Left forelimb (tissue), 1 donor: ENCODE measurements at places on chromosomes 1 and 21.

GRCh38 chr1:109928591-109929111 lies 18.0 kb downstream of the CSF1 start:
- no peak for DNase-seq

GRCh38 chr1:166814611-166815010 lies 24.7 kb upstream of the POGK start:
- no peak for DNase-seq

GRCh38 chr1:77048615-77049005 lies 170.6 kb downstream of the PIGK start:
- DNase-seq, result no peak

- DNase-seq, result no peak
Observed at GRCh38 chr1:230746617-230747016, 571 bp upstream of the CAPN9 start.

DNA sequence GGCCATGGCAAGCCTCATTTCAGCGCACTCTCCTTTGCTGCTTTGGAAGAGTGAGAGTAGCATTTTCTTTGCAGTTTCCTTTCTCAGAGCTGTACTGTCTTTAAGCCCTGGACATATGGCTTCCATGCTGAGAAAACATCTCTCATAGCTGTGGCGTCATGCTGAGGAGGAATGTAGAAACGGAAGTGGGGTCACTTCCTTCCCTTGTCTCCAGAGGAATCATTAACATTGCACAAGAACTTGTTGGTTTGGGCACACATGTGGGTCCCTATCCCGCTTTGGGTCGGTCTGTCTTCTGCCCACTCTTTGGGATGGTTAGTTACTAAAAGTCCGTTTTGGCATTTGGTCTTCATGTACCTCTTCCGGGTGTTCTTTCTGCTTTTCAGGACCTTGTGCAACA lies 5.6 kb downstream of the MFN2 start:
- no peak for DNase-seq

DNA sequence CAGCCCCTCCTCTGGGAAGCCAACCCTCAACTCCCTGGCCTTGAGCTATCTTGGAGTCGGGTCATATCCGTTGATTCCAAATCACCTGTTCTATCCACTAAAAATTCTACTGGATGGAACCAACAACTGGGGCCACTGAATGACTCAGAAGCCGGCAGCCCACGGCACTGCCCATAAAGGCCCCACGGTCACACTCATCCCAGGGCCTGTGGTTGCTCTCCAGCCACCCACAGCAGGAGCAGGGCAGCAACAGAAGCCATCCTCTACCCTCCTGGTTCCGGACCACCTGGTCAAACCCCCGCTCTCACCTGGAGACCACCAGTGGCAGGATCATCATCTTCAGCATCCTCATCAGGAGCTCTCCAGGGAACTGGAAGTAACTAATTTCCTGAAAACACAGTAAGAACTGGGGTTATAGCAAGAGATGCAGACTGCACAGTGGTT lies 8.4 kb downstream of the SLC1A7 start:
- DNase-seq, result no peak

GRCh38 chr1:41416552-41417334 lies 55.5 kb downstream of the FOXO6 start:
- no peak for DNase-seq

DNA sequence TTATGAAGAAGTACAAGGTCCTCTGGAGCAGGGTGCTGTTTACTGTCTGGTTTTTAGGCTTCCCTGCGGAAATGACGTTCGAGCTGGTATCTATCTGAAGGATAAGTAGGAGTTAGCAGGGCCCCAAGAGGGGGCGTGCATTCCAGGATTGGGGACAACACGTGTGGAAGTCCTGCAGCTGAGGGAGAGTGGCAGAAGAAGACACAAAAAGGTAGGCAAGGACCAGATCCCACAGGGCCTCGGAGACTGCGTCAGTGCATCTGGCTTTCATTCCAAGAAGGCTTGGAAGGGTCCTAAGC lies 5.9 kb downstream of the RIMS3 start:
- no peak for DNase-seq

DNA sequence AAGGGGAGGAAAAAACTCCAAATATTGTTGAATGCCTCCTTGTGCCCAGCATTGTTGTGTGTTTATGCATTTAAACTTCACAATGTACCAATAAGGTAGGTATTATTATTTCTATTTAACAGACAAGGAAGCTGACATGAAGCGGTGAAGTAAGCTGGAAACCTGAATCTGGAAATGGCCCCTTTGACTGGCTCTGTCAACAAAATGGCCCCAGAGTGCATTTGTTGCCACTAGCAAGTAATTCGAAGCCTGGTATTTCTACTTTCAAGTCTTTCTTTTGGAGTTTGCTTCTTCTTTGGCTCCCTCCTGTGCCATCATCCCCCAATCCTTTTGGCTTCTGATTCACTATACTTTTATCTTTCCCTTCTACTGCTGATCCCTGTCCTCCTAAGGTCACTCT lies 23.1 kb downstream of the CRYZL1 start:
- DNase-seq, result no peak

DNA sequence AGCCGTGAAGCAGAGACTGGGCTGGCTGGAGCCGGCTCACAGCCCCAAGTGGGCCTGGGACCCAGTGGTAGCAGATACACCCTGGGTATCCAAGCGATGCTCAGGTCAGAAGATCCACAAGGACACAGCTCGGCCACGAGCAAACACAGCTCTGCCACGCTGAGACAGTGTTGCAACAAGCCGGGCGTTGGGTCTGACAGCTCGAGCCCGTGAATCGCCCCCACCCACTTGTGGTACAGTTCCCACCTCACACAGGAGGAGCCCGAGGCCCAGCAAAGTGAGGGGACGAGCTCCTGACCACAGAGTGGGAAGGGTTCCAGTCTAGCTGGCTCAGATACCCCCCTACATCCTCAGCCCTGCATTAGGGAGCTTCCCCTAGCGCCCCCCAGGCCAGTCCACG lies 8.9 kb upstream of the PRKCZ start:
- DNase-seq, result no peak

DNA sequence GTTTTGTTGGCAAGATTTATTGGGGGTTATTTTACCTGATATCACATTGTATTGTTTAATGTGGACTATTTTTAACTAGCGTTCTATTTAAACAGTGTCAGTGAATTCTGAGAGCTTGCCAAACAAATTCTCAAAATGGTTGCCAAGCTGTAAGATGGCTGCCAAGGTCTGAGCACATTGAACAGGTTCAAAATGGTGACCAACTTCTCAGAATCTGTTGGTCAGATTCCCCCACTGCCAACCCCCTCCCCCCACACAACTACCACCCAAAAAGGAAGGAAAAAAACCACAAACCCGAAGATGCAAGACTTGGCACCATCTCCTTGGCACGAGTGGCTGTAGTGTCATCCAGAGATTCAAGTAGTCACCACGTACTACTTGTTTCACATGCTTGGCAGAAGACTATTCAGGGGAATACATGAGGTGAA lies 159.1 kb downstream of the NFIA start:
- no peak for DNase-seq

GRCh38 chr1:208221291-208221622 lies 22.9 kb downstream of the PLXNA2 start:
- DNase-seq, result no peak

DNA sequence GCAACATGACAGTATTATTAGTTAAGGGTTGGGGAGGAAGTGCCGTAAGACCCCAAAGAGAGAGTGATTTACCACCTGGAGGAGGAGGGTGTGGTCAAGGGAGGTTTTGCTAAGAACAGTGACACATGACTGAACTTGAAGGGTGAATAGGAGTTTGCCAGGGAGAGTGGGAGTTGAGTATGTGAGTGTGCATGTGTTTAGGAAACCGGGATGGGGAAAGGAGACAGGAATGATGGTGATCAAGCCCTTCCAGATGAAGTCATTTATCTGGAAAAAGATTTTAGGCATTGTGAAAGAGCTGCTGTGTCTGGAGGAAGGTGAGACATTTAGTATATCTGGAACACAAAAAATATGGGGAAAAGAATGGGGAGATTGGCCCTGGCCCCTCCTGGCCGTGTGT lies 28.1 kb upstream of the IL10 start:
- DNase-seq, result no peak

DNA sequence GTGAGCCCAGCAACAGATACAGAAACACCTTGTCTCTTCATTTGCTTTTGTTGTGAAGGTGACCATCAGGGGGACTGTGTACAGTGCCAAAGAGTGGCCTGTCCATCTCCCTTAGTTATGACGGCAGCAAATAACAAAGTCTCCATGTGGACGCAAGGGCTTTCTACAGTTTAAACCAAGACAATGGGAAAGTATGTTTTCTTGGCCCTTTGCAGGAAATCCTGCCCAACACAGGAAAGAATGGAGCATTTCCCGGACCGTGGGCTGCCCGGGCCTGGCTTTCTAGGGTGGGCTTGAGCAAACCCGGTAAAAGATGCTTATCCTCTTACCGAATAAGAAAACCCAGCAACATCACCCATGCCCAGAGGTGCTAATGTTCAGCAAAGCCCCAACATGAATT lies 87.3 kb downstream of the ZBTB18 start:
- no peak for DNase-seq

DNA sequence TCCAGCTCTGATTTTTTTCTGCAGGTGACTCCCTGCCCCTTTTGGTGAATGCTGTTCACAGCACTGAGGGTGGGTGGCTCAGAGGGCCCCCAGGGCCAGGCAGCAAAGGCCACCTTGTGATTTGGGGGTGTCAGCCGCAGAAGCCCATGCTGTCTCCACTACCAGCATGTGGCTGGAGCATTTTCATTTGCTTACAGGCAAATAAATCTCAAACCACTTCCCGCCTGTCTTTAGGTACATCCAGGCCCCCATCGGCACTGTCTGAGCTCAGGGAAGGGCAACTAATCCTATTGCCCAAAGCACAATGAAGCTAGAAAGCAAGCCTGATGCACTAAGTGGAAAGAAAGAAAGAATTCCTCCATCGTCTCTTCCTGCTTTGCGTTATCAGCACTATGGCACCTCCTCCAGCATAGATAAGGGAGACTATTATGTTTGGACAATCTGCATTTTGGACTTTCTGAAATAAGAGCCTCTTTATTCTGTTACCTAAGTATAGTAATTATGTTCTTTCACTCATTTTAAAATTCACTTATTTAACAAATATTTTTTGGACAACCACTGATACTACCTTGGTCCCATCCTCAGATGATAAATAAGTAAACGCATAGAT lies 100.5 kb upstream of the TLR5 start:
- DNase-seq, result no peak

GRCh38 chr1:241817331-241817792 lies 30.6 kb upstream of the EXO1 start:
- DNase-seq, result no peak

DNA sequence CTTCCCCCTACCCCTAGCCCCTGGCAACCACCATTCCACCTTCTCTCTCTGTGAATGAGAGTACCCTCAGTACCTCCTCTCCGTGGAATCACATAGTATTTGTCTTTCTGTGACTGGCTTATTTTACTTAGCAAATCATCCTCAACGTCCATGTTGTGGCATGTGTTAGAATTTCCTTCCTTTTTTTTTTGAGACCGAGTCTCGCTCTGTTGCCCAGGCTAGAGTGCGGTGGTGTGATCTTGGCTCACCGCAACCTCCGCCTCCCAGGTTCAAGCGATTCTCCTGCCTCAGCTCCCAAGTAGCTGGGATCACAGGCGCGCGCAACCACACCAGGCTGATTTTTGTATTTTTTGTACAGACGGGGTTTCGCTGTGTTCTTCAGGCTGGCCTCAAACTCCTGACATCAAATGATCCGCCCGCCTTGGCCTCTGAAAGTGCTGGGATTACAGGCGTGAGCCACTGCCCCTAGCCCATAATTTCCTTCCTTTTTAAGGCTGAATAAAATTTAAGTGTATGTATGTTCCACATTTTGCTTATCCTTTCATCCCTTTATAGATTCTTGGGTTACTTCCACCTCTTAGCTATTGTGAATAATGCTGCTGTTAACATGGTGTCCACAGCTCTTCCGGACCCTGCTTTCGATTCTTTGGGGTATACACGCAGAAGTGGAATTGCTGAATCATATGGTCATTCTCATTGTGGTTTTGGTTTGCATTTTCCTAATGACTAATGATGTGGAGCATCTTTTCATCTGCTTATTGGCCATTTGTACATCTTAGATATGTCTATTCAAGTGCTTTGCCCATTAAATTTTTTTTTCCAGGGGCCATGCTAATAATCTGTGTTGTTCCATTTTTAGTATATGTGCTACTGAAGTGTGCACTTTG lies 32.3 kb downstream of the ERRFI1 start:
- no peak for DNase-seq

- no peak for DNase-seq
Observed at GRCh38 chr1:181190364-181191035, 102.0 kb downstream of the IER5 start.

DNA sequence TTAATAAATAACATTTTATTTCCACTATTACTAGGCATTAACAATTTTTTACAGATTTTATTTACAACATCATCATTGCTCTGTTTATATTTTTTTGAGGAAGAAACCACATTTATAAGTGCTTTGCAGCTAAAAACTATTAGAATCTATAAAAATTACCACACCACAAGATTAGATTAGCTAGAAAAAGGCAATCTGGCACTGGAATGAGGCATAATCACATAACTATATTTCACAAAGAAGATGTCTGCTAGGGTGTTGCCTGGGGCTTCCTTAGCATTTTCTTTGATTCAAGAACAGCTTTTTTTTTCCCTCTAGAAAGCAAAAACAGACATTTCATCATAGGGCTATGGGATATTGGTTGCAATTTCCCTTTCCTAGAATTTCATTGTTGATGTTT lies 2169.2 kb downstream of the MRPL39 start:
- DNase-seq, result no peak

GRCh38 chr1:9413071-9413876 lies 120.6 kb downstream of the SPSB1 start:
- no peak for DNase-seq

- no peak for DNase-seq
Observed at GRCh38 chr1:154867841-154868605, 2.1 kb downstream of the KCNN3 start.

DNA sequence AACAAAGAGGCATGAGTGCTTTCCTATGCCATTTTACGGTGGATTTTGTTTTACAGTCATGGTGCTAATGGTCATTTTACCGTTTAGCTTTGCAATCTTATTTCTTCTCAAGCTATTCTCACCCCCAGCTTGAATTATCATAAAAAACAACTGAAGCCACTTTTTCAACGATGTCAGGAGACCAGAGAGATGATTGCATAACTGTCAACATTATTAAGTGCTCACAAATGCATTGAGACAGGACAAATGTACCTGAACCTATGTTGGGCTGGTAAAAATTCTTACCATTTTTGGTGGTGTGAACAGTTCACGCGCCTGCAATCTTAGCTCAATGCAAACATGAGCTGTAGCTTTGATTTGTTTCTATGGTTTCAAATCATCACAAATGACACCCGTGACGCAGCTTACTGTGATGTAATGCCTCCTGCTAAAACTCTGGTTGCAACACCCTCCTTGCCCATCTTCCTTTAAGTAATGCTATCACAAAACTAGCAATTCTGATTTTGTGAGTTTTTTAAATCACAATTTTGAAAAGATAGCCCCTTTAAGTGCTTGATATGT lies 104.4 kb downstream of the UCHL5 start:
- no peak for DNase-seq

GRCh38 chr1:2650967-2651645 lies 18.3 kb upstream of the MMEL1 start:
- no peak for DNase-seq

DNA sequence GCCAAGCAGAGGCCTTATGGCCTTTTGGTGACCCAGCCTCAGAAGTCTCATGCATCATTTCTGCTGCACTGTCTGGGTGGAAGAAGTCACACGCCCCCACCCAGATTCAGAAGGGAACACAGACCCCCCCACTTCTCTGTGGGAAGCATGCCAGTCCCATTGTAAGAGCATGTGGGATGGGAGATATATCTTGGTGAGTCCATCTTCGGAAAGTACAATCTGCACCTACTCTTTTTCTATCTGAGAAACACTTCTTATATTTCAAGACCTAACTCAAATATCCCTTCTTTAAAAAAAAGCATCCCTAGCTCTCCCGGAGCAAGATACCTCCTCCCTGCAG lies 159.6 kb upstream of the FGGY start:
- no peak for DNase-seq
